Mesenchymal stem cell (in vitro differentiated cells and primary cell): ENCODE measurements at places on chromosomes 1 and 21.
A peak's percentile ranks its signal among the peaks of the same experiment; 100 is the strongest.

- DNase-seq = no peak
Observed at GRCh38 chr1:209015092-209015491, 568.4 kb upstream of the CAMK1G start.

DNA sequence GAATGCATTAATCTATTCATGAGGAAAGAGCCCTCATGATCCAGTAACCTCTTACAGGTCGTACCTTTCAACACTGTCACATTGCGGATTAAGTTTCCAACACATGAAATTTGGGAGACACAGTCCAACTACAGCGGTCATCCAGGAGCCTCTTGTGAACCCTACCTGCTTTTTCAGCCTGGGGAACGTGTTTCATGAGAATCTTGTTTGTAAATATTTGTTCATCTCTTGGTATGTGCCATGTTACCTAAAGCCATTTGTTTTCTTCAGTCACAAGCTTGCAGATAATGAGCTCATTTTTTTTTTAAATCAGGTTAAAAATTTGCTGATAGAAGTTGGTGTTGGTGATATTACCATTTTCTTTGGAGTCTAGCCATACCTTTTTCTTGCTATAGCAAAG, 37.2 kb upstream of the PDC start:
- DNase-seq = no peak

DNA sequence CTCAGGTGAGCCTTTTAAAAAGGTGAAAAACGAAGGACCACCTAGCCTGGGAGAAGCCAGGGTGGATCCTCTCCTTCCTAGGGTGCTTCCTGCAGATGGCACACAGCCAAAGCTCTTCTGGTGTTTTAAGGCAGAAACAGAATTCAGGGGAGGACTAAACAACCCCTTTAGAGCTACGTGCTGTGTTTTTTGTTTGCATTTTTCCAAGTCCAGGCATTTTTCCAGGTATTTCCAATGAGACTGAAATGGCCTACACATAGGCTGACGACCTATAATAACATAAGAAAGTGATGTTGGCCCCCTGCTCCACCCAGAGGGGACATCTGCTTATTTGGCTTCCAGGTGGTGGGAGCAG, 83.8 kb downstream of the CAPZB start:
- DNase-seq = no peak

DNA sequence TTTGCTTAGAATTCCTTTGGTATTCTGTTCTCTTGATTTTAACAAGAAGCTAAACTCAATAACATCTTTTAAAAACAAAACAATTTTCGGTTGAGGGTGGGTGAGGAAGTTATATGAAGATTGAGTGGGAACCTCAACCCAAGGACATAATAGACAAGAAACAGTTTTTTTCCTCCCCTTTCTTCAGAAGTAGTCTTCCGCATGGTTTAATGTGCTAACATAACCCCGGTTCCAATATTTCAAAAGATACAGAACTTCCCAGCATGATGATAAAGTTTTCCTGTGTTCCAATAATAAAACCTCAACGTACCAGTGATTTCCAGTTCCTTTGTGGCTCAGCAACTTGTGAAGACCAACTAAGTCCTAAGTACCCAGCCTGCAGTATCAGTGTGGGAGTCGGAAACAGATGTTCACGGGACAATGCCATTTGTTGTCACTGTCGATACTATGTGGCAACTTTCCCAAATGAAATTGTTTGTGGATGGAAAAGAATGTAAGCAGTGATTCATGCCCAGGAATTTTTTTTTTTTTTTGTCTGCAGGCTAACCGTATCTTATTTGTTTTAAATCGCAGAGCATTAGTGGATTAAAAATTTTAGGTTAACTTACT, 48.5 kb downstream of the NR5A2 start:
- DNase-seq = peak; percentile 81

GRCh38 chr21:38810034-38810825, 4.5 kb downstream of the ETS2 start:
- DNase-seq = no peak

GRCh38 chr1:203177470-203178039, 1.9 kb upstream of the MYBPH start:
- DNase-seq = peak; percentile 66

GRCh38 chr1:210607361-210607760, 278.7 kb downstream of the HHAT start:
- DNase-seq = no peak

- DNase-seq = no peak
Observed at GRCh38 chr1:88009916-88010315, 674.2 kb upstream of the PKN2 start.

- DNase-seq = peak; percentile 7
Observed at GRCh38 chr1:98001764-98002163, 80.9 kb upstream of the DPYD start.

DNA sequence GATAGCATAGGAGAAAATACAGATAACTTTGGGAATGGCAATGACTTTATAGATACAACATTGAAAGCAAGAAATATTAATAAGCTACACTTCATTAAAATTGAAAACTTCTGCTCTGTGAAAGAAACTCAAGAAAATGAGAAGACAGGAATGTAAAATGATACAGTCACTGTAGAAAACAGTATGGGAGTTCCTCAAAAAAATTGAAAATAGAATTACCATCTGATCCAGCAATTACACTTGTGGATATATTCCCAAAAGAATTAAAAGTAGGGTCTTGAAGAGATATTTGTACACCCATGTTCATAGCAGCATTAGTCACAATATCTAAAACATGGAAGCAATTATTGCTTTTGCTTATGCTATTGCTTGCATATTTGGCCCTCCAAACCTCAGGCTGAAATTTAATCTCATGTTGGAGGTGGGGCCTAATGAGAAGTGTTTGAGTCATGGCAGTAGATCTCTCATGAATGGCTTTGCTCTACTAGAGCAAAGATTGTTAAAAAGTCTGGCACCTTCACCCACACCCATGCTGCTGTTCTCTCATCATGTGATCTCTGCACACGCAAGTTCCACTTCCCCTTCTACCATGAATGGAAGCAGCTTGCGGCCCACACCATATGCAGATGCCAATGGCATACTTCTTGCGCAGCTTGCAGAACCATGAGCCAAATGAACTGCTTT, 15.3 kb upstream of the AHCYL1 start:
- DNase-seq = no peak

DNA sequence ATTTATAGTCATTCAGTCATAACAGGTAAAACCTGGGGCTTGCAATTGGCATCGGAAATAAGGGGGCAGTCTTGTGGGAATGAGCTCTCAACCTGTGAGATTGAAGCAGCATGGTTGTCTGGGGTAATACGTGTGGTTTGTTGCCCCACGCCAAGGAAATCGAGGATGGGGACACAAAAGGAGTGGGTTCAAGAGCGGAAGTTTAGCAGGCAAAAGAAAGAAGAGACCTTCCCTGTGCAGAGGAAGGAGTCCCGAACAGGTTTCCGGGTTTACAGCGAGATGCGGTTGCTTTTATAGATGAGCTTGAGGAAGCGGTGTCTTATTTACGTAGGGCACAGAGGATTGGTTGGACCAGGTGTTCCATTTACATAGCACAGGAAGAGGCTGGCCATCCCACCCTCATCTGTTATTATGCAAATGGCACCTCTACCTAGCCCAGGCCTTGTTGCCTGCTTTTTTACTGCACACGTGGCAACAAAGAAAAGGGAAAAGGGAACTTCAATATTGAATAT, 37.3 kb downstream of the IFNAR1 start:
- no peak for DNase-seq

GRCh38 chr1:87402241-87403002, 73.7 kb downstream of the LMO4 start:
- no peak for DNase-seq

DNA sequence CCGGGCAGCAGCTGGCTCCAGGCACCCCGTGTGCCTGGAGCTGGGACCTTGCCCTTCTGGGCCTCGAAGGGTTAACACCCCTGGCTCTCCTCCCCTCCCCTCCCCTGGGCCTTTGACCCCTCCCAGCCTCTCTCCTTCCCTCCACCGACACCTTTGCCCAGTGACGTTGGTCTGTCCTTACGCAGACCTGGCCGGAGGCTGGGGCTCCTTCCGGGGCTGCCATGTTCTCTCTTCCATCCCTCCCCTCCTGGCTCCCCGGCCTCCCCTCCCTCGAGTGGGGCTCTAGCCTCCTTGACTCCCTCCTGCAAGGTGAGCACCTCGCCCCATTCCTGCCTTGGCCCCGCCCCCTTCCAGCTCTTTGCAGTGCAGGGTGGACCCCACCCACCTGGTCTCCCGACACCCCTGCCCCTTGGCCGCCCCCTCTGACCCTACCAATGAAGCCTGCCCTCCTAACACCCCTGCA, at the start of gene TMEM82:
Gene TMEM82, plus strand, starts transcription at position 161 of the 463 bp plus-strand sequence. Its CDS starts 61 bp downstream, at position 222.
- DNase-seq = no peak

- DNase-seq = no peak
Observed at GRCh38 chr1:158248771-158249170, 5.5 kb upstream of the CD1A start.

GRCh38 chr1:204017032-204017431, 55.9 kb upstream of the SOX13 start:
- no peak for DNase-seq

GRCh38 chr1:179881642-179882252, 338 bp upstream of the TOR1AIP1 start:
- peak; percentile 95 for DNase-seq

DNA sequence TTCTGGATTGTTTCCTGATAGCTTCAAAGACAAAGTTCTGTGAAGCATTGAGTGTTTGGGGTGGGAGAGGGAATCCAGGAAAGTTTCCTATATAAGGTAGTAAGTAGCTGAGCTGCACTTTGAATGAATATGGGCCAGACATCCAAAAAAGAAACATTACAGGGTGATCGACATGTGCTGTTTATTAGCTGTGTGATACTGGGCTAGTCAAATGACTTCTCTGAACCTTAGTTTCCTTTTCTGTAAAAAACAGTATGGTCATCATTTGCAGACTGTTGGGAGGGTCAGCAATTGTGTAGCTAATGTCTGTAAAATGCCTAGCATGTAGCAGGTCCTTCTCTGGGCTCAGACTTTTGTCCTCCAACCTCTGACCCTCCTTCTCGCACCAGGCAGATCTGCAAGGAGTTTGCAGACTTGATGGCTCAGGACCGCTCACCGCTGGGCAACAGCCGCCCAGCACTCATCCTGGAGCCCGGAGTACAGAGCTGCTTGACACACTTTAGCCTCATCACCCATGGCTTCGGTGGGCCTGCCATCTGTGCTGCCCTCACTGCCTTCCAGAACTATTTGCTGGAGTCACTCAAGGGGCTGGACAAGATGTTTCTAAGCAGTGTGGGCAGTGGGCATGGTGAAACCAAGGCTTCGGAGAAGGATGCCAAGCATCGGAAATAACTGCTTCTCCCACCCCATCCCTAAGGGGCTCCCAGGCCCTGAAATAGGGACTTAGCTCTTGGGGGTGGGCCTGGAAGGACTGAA, 21.1 kb downstream of the TFAP2E start:
- no peak for DNase-seq

- DNase-seq = no peak
Observed at GRCh38 chr1:206924592-206925105, 2.9 kb upstream of the FCMR start.

GRCh38 chr1:244163861-244164510, 112.9 kb downstream of the ZBTB18 start:
- DNase-seq = peak; percentile 95

DNA sequence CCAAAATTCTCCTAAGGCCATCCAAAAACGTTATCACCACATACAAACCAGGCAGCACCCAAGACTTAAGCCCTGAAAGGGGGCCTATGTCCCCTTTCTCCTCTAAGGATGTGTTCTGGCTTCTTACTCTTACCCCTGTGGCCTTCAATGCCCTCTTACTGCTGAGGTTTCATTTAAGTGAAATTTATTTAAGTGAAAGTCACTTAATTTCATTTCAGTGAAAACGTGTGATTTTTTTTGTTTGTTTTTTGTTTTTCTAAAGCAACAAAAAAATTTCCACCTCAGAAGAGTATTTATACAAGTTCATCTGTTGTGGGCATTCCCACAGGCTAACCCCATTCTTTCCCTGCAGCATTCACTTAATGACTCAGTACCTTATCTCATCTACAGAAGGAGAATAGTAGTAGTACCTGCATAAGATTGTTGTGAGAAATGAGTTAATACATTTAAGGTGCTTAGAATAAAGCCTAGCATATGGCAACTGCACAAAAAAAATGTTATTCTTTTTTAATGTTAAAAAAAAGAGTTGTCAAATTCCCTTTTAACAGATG, 220.6 kb downstream of the CHRM3 start:
- DNase-seq = no peak

- peak; percentile 12 for DNase-seq
Observed at GRCh38 chr21:44822484-44823178, 4.8 kb upstream of the SUMO3 start.

GRCh38 chr1:153566414-153567371, 1.0 kb upstream of the S100A2 start:
- peak; percentile 98 for DNase-seq

DNA sequence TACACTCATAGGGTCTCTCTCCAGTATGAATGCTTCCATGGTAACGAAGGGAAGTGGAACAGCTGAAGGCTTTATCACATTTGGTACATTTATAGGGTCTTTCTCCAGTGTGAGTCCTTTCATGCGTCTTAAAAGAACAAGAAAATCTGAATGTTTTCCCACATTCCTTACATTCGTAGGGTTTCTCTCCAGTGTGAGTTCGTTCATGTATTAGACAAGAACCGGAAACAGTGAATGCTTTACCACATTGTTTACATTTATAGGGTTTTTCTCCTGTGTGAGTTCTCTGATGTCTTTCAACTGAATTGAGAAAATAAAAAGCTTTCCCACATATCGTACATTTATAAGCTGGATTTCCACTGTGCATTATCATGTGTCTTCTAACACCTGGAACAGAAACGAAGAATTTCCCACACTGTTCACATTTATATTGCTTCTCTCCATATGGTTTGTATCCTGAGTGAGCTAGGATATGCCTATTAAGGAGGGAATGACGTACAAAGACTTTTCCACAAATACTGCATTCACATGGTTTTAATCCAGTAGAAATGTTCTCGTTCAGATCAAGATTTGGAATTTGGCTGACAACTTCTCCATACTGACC, 3.4 kb downstream of the ZNF669 start:
- DNase-seq = no peak

- no peak for DNase-seq
Observed at GRCh38 chr1:92859400-92860039, 27.7 kb downstream of the RPL5 start.

- DNase-seq = no peak
Observed at GRCh38 chr1:88230126-88230525, 453.9 kb upstream of the PKN2 start.

- DNase-seq = no peak
Observed at GRCh38 chr1:112344754-112345423, 51.1 kb upstream of the CTTNBP2NL start.

DNA sequence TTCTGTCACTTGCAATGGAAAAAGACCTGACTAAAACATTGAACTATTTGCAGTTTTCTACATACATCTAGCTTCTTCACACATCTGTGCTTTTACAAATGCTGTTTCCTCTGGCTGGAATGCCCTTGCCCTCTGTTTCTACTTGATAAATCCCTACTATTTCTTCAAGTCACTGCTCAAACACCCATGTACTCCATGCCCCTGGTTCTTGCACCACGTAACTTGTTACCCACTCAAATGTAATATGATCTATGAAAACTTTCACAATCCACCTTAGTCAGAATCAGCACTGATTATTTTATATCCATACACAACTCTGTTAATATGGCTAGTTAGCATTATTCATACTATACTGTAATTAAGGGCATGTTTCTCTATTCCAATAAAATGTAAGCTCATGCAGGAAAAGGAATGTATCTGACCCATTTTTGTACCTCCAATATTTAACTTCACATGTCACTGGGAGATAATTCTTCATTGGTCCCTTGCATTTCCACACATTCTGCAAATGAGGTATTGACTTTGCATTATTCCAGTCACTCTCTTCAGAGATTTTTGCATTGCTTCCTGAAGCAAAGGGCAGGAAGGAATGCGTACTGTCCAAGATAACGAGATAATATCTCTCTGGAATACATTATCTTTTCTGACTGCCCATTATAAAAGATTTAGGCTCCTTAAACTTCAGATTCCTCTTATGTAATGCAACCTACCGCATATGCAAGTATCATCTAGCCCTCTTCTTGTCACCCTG, 158.3 kb downstream of the COL24A1 start:
- no peak for DNase-seq
